ENCODE measurements at places on chromosomes 3 and 15.
A peak's percentile ranks its signal among the peaks of the same experiment; 100 is the strongest.

DNA sequence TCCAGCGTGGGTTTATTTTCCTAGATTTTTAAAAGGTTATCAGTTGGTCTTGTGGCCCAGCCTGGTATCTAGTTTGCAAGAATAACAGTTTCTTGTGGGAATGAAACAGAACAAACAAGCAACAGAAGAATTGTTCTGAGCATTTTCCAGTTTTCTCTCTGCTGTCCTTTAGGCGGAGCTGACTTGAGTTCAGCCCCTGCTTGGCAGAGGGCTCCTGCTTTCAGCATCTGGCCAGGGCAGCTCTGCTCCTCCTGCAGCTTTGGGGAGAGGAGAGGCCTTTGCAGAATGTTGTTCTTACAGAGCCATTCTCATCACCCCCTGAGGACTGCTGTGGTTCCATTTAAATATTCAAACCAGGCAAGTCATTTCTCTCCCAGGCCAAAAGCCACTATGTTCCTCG is 117.7 kb downstream of the ALDH1A2 start:
- no peak for DNase-seq

- DNase-seq, result no peak
These were observed 254.2 kb downstream of the GAP43 start for GRCh38 chr3:115877615-115877899.

DNA sequence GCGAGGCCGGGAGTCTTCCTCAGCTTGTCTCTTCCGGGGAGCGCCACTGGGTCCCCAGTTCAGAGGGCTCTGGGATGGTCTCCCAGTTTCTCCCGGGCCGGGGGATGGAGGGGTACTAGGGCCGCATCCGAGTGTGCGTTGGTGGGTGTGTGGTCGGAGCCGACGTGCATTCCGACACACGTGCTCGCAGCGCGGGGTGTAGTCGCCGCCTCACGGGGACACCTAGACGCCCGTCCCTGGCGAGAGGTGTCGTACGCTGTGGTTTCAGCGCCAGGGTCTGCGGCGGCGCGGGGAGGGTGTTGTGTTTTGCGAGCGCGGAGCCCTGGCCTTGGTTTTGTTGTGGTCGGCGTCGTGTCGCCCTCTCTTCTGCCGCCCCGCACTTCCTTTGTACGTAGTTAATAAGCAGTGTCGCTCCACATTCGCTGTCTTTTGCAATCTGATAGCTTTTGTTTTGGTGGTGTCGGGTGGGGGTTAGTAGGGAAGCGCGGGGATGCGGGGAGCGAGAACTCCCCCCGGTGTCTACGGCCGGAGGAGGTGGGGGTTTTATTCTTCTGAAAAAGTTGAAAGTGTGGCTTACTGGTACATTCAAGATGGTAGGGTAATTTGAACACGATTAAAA is 2.2 kb downstream of the IGF1R start:
- DNase-seq, result peak; percentile 43

DNA sequence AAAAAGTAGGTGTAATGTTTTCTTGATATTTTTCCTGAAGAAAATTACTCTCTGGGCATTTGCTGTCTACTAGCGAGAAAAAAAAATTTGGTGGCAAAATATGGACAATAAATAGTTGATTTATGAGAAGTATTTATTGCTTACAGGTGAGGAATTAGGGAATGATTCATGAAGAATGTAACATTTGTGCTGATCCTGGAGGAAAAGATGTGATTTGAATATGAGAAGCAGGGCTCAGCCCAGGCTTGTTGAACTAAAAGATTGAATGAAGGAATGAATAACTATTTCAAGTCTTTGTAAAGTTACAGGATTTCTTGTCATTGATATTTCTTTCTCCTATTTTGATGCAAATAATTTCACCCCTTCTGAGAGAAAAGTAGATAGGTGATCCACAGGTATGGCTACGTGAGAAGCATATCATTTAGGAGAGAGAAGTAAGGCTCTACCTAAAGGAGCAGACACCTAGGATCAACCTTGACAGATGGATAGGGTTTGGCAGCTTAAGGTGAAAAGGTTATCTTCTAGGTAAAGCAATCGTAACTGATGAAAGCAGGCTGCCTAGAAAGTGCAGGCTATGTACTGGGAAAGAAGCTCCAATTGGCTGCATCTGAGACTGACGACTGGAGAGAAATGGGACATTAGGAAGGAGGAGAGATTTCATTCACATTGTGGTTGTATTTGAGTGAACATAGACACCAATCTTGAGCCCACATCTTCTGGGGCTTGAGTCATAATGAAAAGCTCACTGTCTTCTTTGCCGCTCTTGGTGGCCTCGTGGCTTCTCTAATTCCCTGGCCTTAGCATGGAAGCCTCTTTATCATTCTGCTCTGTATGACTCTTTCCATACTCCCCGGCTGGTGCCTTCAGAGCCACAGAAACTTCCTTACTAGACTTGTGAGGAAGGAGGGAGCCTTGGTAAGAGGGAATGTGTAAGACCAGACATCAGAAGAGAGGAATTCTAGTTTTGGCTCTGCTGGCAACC is 106.5 kb downstream of the P3H2 start:
- DNase-seq, result no peak

- peak; percentile 89 for DNase-seq
These were observed 4.2 kb downstream of the SLC51B start for GRCh38 chr15:65049418-65049840.

DNA sequence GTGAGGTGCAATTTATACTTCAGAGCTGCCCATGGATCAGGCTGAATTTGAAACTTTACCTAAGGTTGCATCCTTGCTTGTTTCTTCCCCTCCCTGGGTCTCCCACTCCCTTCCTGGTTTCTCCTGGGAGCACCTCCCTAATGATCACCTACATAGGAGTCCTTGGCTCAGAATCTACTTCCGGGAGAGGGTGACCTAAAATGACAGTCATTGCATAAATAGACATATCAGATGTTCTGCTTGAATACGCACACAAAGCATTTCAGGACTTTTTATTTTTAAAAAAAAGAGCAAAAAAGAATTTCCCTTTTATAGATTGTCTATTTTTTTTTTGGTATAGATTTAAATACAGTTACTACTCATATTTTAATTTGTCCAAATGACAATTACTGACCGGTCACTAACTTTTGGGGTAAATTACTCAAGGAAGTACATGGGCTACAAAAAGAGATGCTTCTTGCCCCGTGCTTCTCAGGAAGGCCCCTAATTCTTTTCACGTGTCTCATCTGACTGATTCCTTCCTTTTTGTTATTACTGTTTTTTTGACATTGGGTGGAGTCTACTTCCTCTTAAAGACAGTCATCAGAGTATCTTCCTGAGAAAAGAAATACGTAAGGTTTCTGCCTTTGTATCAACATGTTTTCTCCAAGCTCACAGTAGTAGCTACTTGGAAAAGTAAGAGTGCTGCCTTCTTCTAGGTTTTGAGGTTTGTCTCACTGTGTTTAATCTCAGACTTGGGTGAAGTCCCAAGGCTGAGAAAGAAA is 4.9 kb upstream of the MYZAP start:
- DNase-seq, result no peak

- no peak for DNase-seq
These were observed 20.2 kb downstream of the CPOX start for GRCh38 chr3:98573181-98573728.

- no peak for DNase-seq
These were observed 46.9 kb upstream of the DIPK2A start for GRCh38 chr3:143924522-143925285.

DNA sequence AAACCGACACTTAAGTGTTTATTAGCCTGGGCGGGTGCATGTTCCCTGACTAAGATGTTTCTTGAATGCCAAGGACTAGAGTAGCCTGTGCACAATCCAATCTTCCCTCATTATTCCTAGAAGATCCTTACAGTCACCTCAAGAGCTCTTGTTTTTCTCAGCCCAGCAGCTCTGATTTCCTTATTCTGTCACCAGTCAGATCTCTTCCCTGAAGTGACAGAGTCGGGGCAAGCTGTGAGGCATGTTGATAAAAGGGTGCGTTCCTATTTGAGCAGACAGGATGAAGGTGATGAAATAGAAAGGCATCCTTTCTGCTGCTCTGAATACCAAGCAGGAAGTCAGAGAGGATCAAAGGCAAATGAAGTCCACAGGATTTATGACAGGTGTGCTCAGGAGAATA is 125.6 kb upstream of the MCTP2 start:
- DNase-seq, result no peak

- no peak for DNase-seq
These were observed 95.8 kb upstream of the CTDSPL start for GRCh38 chr3:37765591-37766488.

GRCh38 chr3:184143327-184143726 is 8.2 kb downstream of the EIF2B5 start:
- DNase-seq, result no peak

DNA sequence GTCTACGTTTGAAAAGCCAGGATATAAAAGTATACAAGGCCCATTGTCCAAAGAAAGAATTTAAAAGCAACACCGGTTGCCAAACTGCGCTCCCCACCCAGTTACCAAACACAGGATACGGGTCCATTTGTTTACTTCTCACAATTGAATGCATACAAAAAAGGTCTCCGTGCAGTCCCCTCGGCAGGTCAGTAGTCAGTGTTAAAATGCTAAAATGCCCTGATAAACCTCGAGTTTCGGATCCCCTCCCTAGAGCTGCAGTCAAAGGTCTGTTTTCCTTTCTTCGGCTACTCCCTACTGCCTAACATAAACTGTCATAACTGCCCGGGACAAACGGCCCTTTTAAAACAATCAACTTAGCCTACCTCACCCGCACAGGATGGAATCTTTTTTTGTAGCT is 534.6 kb downstream of the FOXP1 start:
- DNase-seq, result no peak

- no peak for DNase-seq
These were observed 429.2 kb downstream of the OTOL1 start for GRCh38 chr3:161925749-161926360.

- no peak for DNase-seq
These were observed 200.7 kb downstream of the RPLP1 start for GRCh38 chr15:69653306-69653705.

DNA sequence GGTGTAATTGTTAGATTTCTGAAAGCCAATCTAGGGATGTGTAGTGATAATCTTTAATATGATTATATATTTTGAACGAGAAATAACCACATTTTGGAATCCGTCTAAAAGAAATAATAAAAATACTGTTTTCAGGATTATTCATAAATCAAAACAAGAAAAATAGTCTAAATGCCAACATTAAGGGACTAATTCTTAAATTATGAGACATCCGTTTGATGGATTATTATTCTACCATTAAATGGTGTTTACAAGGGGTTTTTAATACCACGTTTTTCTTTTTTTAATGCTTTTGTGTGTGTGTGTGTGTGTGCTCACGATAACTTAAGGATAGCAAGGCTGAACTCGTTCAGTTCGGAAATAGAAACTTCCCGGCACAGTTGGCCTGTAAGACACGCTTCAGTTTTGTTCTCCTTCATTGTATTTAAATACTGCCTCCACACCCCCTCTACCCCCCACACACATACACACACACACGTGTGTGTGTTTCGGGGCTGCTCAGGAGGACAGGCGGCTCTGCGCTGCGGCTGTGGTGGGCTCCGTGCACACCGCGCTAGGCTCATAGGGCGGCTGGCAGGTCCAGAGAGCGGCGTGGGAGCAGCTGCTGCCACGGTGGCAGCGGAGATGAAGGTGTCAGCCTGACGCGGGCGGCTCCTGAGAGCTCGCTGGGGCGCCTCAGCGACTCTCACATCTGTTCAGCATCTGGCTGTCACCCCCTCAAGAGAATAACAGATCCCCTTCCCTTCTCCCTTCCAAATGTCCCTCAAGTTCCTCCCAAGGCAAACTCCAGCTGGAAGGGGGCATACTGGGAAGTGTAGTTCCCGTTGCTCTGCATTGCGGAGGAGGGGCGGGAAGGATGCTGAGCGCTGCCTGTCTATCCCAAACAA is 23.0 kb upstream of the ANP32A start:
- DNase-seq, result peak; percentile 45

DNA sequence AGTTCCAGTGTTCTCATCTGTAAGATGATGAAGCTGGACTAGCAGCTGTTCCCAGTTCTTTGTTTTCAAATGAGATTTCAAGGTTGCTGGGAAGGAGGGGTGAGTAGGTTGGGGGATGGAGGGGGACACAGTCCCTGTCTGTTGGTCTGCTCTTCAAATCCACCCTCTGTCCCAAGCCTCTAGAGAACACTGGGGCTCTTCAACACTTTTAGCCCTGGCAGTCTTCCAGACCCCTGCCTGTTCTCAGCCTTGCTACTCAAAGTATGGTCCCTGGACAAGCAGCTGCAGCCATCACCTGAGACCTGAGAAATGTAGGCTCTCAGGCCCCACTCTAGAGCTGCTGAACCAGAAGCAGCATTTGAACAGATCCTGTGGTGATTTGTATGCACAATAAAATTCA is 41.3 kb downstream of the NEK11 start:
- no peak for DNase-seq

GRCh38 chr15:66016199-66016598 is 146.9 kb downstream of the RAB11A start:
- no peak for DNase-seq

All from activated CD8-positive, alpha-beta memory T cell treated with anti-CD3 and anti-CD28 coated beads, Interleukin-2, amount 50 U/mL, for 4 hours (primary cell).